Activated CD8-positive, alpha-beta memory T cell treated with anti-CD3 and anti-CD28 coated beads, Interleukin-2, amount 50 U/mL, for 4 hours (primary cell): ENCODE measurements at places on chromosomes 5 and 9.

DNA sequence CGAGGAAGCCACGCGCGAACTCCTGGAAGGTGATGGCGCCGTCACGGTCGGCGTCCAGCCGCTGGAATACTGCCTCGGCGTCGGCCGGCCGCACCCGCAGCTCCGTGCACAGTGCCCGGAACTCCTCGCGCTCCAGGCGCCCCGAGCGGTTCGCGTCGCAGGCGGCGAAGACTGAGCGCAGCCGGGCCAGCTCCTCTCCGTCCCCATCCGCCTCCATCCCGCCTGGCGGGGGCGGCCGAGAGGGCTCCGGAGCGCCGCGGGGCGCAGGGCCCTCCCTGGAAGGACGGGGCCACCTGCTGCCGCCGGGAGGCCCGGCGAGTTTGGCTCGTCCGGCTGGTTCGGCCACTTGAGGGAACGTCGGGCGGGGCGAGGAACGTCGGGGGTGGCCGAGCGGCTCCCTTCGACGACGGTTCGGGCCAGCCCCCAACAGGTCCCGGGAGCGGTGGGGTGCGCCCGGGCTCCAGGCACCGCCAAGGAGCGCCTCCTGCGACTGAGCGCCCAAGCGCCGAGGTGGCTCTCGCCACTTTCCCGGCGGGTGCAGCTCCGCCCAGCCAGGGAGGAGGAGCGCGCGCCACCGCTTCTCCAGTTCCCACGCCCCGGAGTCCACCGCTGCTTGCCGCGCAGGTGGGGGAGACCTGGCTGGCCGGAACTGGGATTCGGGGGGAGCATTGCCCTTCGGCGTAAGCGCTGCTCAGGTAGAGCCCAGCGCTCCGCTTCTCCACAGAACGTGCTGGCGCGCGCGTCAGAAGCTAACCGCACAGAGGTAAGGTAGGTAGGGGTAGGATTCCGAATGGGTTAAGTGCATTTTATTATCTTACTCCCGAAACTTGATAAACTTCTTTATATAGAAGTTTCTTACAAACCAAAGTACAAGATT, at the start of gene RASEF:
Gene RASEF, minus strand, starts transcription at position 492 of the 877 bp plus-strand sequence. Its CDS starts 275 bp downstream, at position 217.
- no peak for DNase-seq

- no peak for DNase-seq
Measured at GRCh38 chr9:132794730-132795380, 83.2 kb downstream of the AK8 start.

GRCh38 chr9:22424616-22425015, 22.0 kb upstream of the DMRTA1 start:
- DNase-seq, result no peak

DNA sequence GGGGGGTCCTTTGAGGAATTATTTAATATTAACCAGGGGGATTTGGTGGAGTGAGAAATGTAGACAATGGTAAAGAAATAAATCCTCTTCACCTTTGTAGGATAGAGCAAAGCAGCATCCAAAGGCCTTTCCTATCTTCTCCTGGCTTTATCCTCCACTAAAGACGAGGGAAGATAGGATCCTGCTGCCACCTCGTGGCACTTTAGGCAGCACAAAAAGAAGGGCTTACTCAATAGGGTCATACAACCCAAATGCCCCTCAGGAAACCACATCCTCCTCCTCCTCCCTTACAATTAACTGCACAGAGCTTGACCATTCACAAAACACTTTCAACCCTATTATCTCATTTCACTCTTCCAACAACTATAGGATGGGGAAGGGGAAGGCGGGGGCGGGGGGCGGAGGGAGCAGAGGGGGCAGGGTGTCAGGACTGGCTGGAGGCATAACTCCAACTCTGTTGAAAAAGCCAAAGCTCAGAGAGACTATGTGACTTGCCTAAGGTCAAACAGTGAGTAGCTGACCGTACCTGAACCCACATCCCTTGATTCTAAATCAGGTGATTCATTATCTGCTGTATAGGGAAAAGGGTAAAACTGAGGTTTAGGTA, 45.4 kb upstream of the MYOT start:
- no peak for DNase-seq

DNA sequence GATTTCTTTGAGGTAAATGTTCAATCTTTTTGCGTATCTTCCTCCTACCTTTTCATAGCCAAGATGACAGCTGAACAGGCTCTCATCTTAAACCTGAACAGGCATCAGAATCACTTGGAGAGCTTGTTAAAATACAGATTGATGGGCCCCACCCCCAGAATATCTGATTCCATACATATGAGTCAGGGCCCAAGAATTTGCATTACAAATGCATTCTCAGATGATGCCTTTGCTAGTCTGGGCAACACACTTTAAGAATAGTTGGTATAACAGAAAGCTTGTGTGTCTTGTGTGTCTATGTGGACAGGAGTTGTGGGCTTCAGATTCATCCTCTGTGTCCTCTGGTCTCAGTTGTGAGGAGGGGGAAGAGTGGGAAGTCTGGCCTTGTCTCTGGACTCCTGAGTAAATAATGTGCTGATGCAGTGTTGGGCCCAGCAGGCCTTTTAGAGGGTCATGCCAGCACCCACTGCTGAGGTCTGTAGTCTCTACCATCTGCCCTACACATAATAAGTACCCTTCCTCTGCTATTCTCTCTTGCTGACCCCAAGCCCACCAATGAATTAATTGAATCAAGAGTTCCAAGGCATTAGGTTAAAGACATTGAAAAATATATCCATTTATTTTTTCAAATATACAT, 43.1 kb downstream of the PTCD2 start:
- DNase-seq, result no peak

GRCh38 chr9:71121275-71122021, at the start of gene TRPM3:
Gene TRPM3, minus strand, starts transcription at chr9:71121621. Its CDS starts 267 bp downstream, at chr9:71121354.
- no peak for DNase-seq

GRCh38 chr5:16464664-16465543, 696 bp downstream of the ZNF622 start:
- DNase-seq, result no peak
